Daoy (cell line): ENCODE measurements at places on chromosomes 7 and 10. TPM values are rescaled to one million over a fixed set of nuclear protein-coding genes. Genes with fewer than 3 reads are reported as not detected.

DNA sequence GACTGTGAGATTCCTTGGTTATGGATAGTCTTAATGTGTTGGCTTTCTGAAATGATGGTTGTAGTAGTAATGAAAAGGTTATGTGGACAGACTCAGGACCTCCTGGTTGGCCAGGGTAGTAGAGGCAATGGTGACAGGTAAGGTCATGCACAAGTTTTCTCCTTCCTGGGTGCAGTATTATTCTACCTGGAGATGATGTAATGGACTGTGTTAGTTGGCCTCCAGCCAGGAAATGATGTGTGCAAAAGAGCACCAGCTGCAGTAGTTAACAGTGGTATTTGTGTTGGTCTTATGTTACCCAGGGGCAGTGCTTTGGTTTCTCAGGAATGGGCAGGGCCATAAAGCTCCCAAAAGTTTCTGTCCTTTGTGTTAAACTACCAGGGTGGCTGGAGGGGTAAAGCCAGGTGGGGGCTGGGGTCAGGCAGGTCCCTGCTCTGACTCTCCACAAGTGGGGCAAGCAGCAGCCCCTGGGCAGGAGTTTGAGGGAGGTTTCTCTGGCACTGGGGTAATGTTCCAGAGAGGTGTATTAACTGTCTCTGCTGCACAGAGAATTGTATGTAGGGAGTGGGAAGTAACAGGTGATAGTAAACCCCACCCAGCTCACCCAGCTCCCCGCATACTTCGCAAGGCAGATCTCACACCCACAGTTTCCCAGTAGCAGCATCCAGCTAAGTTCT lies 36.3 kb downstream of the GPR22 start:
- peak; percentile 64 for DNase-seq

DNA sequence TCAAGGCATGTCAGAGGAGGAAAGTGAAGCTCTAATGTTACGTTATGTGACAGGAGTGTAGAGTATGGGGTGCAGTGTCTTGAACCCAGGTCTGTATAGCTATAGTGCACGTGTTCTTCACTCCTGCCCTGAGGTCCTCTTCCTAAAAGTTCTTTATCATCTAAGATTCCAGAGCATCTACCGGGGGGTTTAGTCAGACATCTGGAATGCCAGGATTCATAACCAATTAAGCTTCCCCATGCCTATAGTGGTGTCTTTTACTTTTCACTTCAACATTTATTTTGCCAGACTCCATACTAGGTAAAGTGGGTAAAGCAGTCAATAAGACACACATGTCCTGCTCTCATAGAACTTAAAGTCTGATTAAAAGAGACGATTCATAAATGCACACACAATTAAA lies 22.4 kb downstream of the PPP1R3C start:
- DNase-seq, result peak; percentile 8

- DNase-seq, result no peak
Observed at GRCh38 chr7:45590679-45591057, 16.5 kb downstream of the ADCY1 start.

Gene LRRTM3
- not detected in 2 replicates for total RNA-seq

- DNase-seq, result no peak
Observed at GRCh38 chr7:90503367-90503766, 33.9 kb downstream of the PTTG1IP2 start.

DNA sequence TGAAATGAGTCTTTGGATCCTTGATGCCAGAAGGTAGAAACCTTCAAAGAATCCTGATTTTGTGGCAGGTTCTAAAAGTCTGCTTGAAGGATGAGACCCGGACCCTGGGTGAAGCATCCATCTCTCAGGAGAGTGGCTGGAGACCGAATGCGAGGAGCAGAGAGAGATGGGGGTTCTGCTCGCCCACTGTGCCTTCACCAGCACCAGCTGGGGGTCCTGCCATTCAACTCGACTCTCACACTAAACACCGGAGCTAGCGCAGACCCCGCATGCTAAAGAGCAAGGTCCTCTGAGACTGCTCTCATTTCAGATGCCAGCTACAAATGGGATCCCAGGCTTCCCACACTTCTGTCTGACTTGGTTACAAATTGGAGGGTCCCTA lies 218.4 kb downstream of the GLRX3 start:
- no peak for DNase-seq

GRCh38 chr7:112584290-112584689 lies 103.5 kb downstream of the LSMEM1 start:
- no peak for DNase-seq

Gene NKX1-2
- not detected in 2 replicates for total RNA-seq

GRCh38 chr7:55532150-55532917 lies 40.0 kb downstream of the VOPP1 start:
- DNase-seq, result no peak

Gene NDUFA5
- total RNA-seq, result 149 and 168 TPM in 2 replicates

DNA sequence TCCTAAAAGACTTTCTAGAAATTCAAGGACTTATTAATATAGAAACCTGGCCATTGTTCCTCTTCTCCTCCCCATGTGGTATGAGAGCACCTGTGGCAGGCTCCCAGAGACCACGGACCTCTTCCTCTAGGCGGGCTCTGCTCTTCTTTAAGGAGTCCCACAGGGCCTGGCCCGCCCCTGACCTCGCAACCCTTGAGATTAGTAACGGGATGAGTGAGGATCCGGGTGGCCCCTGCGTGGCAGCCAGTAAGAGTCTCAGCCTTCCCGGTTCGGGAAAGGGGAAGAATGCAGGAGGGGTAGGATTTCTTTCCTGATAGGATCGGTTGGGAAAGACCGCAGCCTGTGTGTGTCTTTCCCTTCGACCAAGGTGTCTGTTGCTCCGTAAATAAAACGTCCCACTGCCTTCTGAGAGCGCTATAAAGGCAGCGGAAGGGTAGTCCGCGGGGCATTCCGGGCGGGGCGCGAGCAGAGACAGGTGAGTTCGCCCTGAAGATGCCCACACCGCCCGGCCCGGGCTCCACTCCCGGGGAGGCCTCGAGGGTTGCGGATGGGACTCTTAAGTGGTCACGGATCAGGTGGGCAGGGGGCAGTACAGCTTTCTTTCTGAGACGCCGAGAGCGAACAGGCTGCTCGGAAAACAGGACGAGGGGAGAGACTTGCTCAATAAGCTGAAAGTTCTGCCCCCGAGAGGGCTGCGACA lies at the start of gene SLC26A4:
SLC26A4 (plus strand) TSS at position 448 of the 700 bp plus-strand sequence. CDS start 814 bp downstream, outside the sequence.
- DNase-seq, result peak; percentile 22

Gene DGKI
- total RNA-seq, result 26.1 and 29.9 TPM in 2 replicates

GRCh38 chr10:50336140-50336539 lies 84.8 kb upstream of the ASAH2 start:
- DNase-seq, result no peak

- DNase-seq, result peak; percentile 52
Observed at GRCh38 chr10:96998329-96998888, 166.3 kb downstream of the LCOR start.

DNA sequence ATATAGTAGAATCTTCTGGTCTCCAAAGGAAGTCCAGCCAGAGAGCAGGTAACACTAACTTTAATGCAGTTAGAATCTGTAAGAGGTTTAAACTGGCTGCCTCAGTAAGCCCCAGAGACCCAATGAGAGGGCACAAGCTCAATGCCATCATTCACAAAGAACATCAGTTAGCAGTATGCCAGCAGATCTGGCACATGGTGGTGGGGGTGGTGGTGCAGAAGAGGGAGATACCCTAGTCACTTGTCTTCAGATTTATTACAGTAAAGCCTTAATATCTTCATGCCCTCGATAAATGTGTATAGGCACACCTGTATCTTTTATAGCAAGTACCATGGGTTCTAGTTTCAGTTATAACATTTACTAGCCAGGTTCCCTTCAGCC lies 86.2 kb downstream of the SORBS1 start:
- no peak for DNase-seq
